ENCODE measurements at places on chromosomes 16 and 17. TPM values are rescaled to one million over a fixed set of nuclear protein-coding genes. Genes with fewer than 3 reads are reported as not detected.

GRCh38 chr16:84559311-84559932 lies 55.0 kb upstream of the MEAK7 start:
- no peak for DNase-seq

- DNase-seq, result no peak
These were observed 156.0 kb upstream of the SALL1 start for GRCh38 chr16:51306886-51307595.

DNA sequence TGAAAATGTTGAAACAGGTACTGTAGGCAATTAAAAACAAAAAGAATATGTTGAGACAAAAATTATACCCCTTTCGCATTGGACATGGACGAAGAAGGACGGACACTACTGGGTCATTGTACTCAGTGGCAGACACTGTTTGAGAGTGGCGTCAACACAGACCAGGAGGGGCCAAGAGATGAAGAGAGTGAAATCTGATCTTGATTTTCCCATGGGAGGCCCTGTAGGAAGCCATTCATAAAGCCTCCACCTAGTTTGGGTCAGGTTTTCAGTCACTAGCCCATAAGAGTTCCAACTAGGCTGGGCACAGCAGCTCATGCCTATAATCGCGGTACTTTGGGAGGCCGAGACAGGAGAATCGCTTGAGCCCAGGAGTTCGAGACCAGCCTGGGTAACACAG lies 23.6 kb upstream of the SMURF2 start:
- no peak for DNase-seq

ACE gene
- polyA plus RNA-seq, result 1.8 TPM

DNA sequence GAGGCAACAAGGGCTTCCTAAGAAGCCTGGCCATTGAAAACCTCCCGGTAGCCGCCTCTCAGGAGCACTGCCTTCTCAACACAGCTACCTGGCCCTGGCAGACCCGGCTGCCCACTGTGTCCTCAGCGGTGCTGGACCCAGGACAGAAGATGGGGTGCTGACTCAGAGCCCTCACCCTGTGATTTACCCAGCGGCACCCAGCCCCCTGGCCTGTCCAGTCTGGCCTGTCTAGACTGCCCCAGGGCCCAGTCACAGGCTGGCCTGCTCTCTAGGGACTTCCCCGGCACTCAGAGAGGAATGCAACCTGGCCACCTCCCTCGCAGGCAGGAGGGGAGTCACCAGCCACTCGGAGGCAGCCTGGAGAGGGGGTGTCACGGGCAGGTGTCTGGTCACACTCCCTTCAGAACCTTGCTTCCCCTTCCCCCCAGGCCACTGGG lies 20.1 kb downstream of the PIEZO1 start:
- no peak for DNase-seq

Data from psoas muscle (tissue), 8 donors.